A549 (cell line): ENCODE measurements at places on chromosomes 1 and 21.

DNA sequence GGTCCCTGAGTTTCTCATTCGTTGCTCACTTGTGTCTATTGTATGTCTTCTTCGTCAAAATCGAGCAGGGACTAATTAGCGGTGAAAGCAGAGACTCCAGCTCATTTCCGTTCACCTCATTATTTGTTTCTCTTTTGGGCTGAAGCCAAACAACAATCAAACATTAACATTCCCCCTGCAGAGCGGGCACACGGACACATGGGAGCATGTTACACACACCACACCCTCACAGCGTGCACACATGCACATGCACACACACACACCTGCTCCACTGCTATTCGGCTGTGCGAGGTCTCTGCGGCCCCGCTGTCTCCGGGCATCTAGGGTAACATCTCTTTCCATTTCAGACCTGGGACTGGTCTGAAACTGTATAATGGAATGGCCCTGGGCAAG, 58.5 kb upstream of the LRRC8D start:
- no peak for DNase-seq

DNA sequence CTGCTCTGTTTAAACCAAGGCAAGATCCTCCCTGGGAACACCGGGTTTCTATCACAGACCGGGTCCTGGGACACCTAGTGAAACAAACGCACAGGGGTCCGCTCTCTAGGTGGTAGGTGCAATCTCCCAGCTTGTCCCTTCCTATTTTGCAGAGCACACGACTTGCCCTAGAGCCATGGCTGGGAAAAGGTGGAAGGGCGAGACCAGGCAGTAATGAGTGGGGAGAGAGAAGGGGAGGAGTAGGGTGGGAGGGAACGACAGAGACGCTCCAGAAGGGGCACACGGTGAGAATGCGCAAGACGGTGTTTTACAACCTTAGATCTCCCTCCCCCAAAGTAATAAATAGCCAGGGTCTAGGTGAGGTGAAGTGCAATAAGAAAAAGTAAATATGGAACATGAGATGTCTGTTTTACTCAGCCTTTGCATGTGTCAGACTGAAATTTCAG, 9.3 kb upstream of the ARHGAP29 start:
- DNase-seq: no peak

- DNase-seq: no peak
Measured at GRCh38 chr21:37208056-37208721, 58.9 kb downstream of the VPS26C start.

DNA sequence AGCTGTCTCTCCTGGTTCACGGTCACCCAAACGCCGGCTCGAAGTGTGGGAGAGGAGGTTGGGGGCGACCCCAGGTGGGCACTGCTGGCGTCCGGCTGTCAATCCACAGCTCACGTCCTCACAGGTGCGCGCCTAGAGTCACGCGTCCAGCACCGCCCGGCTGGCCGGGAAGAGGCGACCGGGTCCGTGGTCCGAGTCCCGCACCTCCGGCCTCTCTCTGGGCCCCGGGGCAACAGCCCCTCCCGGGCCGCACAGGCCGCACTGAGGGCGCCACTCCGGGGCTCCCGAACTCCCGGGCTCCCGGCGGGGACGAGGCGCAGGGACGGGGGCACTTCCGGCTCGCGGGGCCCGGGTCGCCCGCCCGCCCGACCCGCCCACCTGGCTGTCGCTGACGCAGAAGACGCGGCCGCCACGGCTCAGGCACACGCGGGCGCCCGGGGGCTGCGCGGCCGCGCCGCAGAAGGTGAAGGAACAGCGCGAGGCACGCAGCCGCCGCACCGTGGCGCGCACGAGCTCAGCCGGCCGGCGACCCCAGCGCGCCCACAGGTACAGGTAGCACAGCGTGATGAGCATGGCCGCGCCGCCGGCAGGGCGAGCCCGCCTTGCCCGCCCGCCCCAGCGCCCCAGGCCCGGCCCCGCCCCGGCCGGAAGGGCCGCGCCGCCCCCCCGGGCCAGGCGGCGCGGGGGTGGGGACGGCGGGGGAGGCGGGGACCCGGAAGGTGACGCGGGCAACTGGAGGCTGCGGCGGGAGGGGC, at the start of gene HLCS:
Gene HLCS, minus strand, starts transcription at position 604 of the 755 bp plus-strand sequence. Its CDS starts 31 bp downstream, at position 573.
- peak; percentile 61 for DNase-seq

GRCh38 chr1:41108696-41109275, 87.3 kb upstream of the SLFNL1 start:
- peak; percentile 7 for DNase-seq
